MCF 10A (cell line): ENCODE measurements at places on chromosomes 16 and 17. TPM values are rescaled to one million over a fixed set of nuclear protein-coding genes. Genes with fewer than 3 reads are reported as not detected.

CCL14 gene
- total RNA-seq, result not detected in 2 replicates

SLC25A39 gene
- 157 and 169 TPM in 2 replicates for total RNA-seq

TTLL6 gene
- not detected in 2 replicates for total RNA-seq

ZNF689 gene
- total RNA-seq, result 4.5 and 6.1 TPM in 2 replicates

CX3CL1 gene
- total RNA-seq, result not detected in 2 replicates

CSF3 gene
- total RNA-seq, result 9.6 and 17.1 TPM in 2 replicates

JPH3 gene
- total RNA-seq, result not detected in 2 replicates

CLEC18A gene
- total RNA-seq, result 0.28 and 0.88 TPM in 2 replicates

TBX4 gene
- total RNA-seq, result not detected in 2 replicates

GJD3 gene
- not detected in 2 replicates for total RNA-seq

GLP2R gene
- total RNA-seq, result 0.09 TPM in 1 of 2 replicates, not detected in the other

ZG16B gene
- 4.0 and 6.9 TPM in 2 replicates for total RNA-seq

ANKRD13B gene
- total RNA-seq, result 14.4 and 17.9 TPM in 2 replicates

GDPD1 gene
- total RNA-seq, result 2.2 and 2.9 TPM in 2 replicates

USP31 gene
- 23.0 and 26.9 TPM in 2 replicates for total RNA-seq

HYDIN gene
- 0.35 TPM in 1 of 2 replicates, not detected in the other for total RNA-seq

OR4D1 gene
- not detected in 2 replicates for total RNA-seq

FAM171A2 gene
- 0.30 TPM in 1 of 2 replicates, not detected in the other for total RNA-seq

NDUFB10 gene
- 202 TPM in 2 replicates for total RNA-seq

ATP2A3 gene
- total RNA-seq, result not detected in 2 replicates

KRT27 gene
- not detected in 2 replicates for total RNA-seq

KRT31 gene
- not detected in 2 replicates for total RNA-seq

CCDC200 gene
- not detected in 2 replicates for total RNA-seq

RNF157 gene
- total RNA-seq, result 0.17 and 0.44 TPM in 2 replicates

KRTAP1-5 gene
- total RNA-seq, result not detected in 2 replicates

CCL8 gene
- not detected in 2 replicates for total RNA-seq

CTRB1 gene
- total RNA-seq, result not detected in 2 replicates

NPW gene
- total RNA-seq, result 4.9 and 7.7 TPM in 2 replicates

CDYL2 gene
- total RNA-seq, result 7.1 and 7.4 TPM in 2 replicates

C17orf113 gene
- total RNA-seq, result 0.72 and 0.81 TPM in 2 replicates

SLC22A31 gene
- not detected in 2 replicates for total RNA-seq

KRTAP4-5 gene
- total RNA-seq, result not detected in 2 replicates

CACNG3 gene
- total RNA-seq, result not detected in 2 replicates

CCDC78 gene
- total RNA-seq, result 4.6 and 6.0 TPM in 2 replicates

CD300C gene
- not detected in 2 replicates for total RNA-seq

GNGT2 gene
- not detected in 2 replicates for total RNA-seq

CHD9 gene
- 62.8 and 62.9 TPM in 2 replicates for total RNA-seq

HS3ST3B1 gene
- total RNA-seq, result 3.4 and 3.8 TPM in 2 replicates

TAC4 gene
- total RNA-seq, result not detected in 2 replicates

SBK1 gene
- total RNA-seq, result 0.14 and 0.25 TPM in 2 replicates

FOXO3B gene
- 3.3 and 3.7 TPM in 2 replicates for total RNA-seq

FBXW10 gene
- total RNA-seq, result 0.22 and 0.23 TPM in 2 replicates

ACE gene
- total RNA-seq, result 0.30 and 0.39 TPM in 2 replicates

MCRIP2 gene
- total RNA-seq, result 43.6 and 44.6 TPM in 2 replicates

CCL17 gene
- total RNA-seq, result not detected in 2 replicates

SPATA22 gene
- not detected in 2 replicates for total RNA-seq

FBXW10B gene
- 3.4 and 5.3 TPM in 2 replicates for total RNA-seq
